SK-N-SH (cell line): ENCODE measurements at places on chromosomes 12 and 14. TPM values are rescaled to one million over a fixed set of nuclear protein-coding genes. Genes with fewer than 3 reads are reported as not detected.

The RNASE3 gene
- not detected in 2 replicates for polyA plus RNA-seq

The DAO gene
- polyA plus RNA-seq: not detected in 2 replicates

The MOK gene
- 13.3 and 15.2 TPM in 2 replicates for polyA plus RNA-seq

- no peaks in the 10 kb centered on the region for H3K27me3 ChIP-seq
- H3K4me3 ChIP-seq: no peak overlapping the region
- no peaks in the 10 kb centered on the region for H3K36me3 ChIP-seq
- no peak overlapping the region for H3K27ac ChIP-seq
Measured at GRCh38 chr14:40119321-40119720, 687.1 kb upstream of the FBXO33 start.

The FERMT2 gene
- polyA plus RNA-seq: 40.1 and 54.5 TPM in 2 replicates

- no peak overlapping the region; the same call in 1 of the 2 replicates for H3K4me3 ChIP-seq
- DNase-seq: no peak
- H3K36me3 ChIP-seq: no peaks in the 10 kb centered on the region
- peaks cover 53% of the 10 kb centered on the region for H3K27me3 ChIP-seq
- no peaks in the 10 kb centered on the region; the same call in 1 of the 2 replicates for H3K4me1 ChIP-seq
- H3K27ac ChIP-seq: no peak overlapping the region
Measured at GRCh38 chr12:80936353-80936641, 1.4 kb downstream of the LIN7A start.

DNA sequence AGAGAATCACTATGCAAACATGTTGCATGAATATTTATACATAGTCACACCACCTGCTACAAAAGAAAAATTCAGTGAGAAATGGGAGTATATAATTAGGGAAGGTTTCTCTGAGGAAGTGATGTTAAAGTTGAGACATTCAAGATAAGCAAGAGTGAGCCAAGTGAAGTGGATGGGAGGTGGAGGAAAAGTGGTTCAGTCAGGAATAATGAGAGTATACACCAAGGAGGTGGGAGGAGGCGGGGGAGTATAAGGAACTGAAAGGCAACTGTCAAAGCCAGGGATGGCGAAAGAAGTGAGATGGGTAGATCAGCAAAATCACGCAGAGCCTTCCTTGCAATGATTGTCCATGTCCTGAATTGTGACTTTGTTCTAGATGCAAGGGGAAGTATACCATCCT lies 33.7 kb downstream of the PRKD1 start:
- H3K4me3 ChIP-seq: no peak overlapping the region
- no peaks in the 10 kb centered on the region for H3K4me1 ChIP-seq
- no peaks in the 10 kb centered on the region for H3K36me3 ChIP-seq
- no peak overlapping the region for H3K27ac ChIP-seq
- no peak for DNase-seq

DNA sequence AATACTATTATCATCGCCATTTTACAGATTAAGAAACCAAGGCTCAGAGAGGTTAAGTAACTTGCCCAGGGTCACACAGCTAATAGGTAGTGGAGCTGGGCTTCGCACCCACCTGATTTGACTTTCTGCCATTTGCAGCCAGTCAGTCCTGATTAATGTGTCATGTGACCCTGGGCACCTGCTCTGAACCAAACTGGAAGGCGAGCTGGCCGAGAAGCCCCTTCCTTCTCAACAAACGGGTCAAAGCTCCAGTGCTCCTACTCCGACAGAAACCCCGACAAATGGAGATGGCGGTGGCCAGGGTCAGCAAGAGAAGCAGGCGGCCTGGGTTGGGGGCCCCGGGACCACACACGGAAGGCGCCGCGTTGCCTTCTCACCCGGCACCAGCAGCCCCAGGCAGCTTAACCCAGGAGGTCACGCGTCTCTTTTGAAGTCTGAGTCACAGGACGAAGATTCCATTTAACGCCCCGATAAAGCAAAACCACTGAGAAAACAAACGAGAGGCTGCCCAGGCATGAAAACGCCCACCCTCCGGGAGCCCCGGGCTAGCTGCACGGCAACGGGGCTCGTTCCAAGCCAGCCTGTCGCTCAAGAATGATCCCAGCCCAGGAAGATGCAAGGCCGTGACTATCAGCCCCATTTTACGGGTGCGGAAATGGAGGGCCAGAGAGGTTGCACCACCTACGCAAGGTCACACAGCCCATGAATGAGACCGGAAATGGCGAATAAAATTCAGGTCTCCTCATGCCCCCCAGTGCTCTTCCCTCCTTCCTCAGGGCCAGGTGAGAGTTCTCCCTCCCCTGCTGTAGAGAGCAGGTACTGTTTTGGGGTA lies 124.8 kb downstream of the SCARB1 start:
- H3K4me1 ChIP-seq: peaks cover 12% of the 10 kb centered on the region; the same call in 1 of the 2 replicates
- no peak overlapping the region for H3K4me3 ChIP-seq
- no peaks in the 10 kb centered on the region for H3K36me3 ChIP-seq
- no peaks in the 10 kb centered on the region for H3K27me3 ChIP-seq
- no peak overlapping the region for H3K27ac ChIP-seq
- DNase-seq: no peak

DNA sequence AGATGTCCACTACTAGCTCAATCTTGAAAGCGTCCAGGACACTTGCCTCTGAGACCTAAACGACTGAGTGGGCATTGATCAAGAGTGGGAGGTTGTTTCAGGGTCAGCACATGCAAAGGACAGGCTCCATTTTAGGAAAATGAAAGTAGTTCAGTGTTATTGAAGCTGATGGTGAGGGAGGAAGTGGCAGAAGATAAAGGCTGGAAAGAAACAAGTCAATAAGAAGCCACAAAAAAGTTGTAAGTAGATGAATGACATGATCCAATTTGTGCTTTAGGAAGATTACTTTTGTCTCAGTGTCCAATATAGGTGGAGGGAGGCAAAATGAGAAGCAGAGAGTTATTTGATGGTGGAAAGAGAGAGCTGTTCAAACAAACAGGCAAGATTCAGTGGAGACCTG lies 22.0 kb downstream of the GPR65 start:
- no peak overlapping the region for H3K4me3 ChIP-seq
- H3K27ac ChIP-seq: no peak overlapping the region
- no peaks in the 10 kb centered on the region for H3K36me3 ChIP-seq
- H3K27me3 ChIP-seq: no peaks in the 10 kb centered on the region
- DNase-seq: no peak

DNA sequence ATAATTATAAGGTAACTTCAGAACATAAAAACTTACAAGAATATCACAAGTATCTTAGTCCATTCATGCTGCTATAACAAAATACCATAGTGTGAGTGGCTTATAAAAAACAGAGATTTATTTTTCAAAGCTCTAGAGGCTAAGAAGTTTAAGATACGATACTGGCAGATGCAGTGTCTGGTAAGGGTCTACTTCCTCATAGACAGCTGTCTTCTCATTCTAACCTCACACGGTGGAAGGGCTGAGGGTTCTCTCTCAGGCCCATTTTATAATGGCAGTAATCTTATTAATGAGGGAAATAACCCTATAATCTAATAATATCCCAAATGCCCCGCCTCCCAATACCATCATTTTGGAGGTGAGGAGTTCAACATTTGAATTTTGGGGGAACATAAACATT lies 23.7 kb upstream of the OSBPL8 start:
- no peak for DNase-seq
- no peaks in the 10 kb centered on the region for H3K36me3 ChIP-seq
- no peaks in the 10 kb centered on the region for H3K27me3 ChIP-seq
- peak overlapping the region; percentile 52; the same call in 1 of the 2 replicates for H3K27ac ChIP-seq

DNA sequence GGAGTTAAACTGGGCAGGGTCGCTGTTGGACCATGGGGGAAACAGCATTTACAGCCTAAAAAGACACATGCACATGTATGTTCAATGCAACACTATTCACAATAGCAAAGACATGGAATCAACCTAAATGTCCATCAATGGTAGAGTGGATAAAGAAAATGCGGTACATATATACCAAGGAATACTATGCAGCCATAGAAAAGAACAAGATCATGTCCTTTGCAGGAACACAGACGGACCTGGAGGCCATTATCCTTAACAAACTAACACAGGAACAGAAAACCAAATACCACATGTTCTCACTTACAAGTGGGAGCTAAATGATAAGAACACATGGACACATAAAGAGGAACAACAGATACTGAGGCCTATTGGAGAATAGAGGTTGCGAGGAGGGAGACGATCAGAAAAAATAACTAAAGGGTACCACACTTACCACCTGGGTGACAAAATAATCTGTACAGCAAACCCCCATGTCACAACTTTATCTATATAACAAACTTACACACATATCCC lies 25.0 kb upstream of the SRP54 start:
- no peak overlapping the region for H3K4me3 ChIP-seq
- DNase-seq: no peak
- peaks cover 10% of the 10 kb centered on the region for H3K36me3 ChIP-seq

- no peak overlapping the region for H3K4me3 ChIP-seq
- H3K4me1 ChIP-seq: no peaks in the 10 kb centered on the region
- no peak for DNase-seq
- H3K36me3 ChIP-seq: no peaks in the 10 kb centered on the region
- H3K27me3 ChIP-seq: peaks cover 9% of the 10 kb centered on the region; the same call in 1 of the 2 replicates
Measured at GRCh38 chr14:23148591-23149249, 29.7 kb upstream of the CEBPE start.
